ENCODE measurements at places on chromosomes 16 and 17. TPM values are rescaled to one million over a fixed set of nuclear protein-coding genes. Genes with fewer than 3 reads are reported as not detected.

DNA sequence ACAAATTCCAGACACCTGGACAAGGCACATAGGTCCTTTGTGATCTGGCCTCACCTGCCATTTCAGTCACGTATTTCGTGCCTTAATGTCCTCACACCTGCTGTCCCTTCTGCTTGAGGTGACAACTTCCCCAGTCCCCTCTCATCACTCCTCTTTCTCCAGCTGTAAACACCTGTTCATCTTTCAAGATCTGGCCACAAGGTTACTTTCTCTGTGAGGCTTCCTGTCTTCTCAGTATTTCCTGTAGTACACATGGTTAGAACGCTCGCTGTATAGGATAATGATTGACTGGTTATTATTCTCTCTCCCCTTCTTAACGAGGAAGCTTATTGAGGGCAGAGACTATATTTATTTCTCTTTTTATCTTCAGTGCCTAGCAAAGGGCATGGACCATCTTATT, 74.5 kb upstream of the PMFBP1 start:
- DNase-seq = no peak
- H3K4me3 ChIP-seq = no peak overlapping the region
- H3K27me3 ChIP-seq = no peaks in the 10 kb centered on the region
- H3K36me3 ChIP-seq = no peaks in the 10 kb centered on the region

DNA sequence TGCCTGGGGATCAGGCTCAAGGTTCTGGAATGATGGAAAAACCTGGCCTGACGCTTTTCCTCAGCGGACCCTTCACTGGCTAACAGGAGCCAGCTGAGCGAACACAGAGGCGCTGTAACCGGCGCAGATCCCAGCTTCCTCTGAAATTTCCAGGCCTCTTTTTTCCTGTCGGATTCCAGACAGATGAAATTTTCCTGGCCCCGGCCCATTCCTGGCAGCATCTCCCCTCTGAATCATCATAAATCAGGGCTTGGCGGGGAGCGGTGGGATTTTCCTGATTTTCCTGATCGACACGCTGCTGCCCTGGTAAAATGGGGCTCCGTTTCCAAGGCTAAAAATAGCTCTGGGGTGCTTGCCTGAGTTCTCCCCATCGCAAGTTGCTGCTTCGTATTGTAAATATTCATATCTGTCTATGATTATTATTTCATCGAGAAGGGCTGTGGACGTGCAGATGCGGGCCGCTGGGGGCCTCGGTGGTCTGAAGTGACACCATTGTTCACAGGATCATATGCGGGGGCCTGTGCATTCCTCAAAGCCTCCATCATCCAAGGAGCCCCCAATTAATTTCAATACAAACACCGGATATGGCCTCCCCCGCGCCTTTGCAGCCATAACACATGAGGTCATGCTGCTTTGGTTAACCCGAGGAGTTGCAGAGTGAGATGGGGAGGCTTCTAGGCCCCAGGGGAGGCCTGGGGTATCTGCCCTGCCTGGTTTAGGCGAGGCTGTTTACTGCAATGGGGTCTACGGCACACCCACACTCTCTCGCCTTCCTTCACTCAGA, 45.8 kb upstream of the ETV4 start:
- H3K36me3 ChIP-seq = no peaks in the 10 kb centered on the region
- H3K4me3 ChIP-seq = no peak overlapping the region
- DNase-seq = no peak
- H3K27me3 ChIP-seq = no peaks in the 10 kb centered on the region
- H3K4me1 ChIP-seq = peaks cover 2% of the 10 kb centered on the region
- H3K27ac ChIP-seq = peak overlapping the region; percentile 79

GRCh38 chr17:78082988-78083387, 45.6 kb downstream of the TMC6 start:
- no peak overlapping the region for H3K27ac ChIP-seq
- no peak overlapping the region for H3K4me3 ChIP-seq
- H3K4me1 ChIP-seq = no peaks in the 10 kb centered on the region
- peaks cover 97% of the 10 kb centered on the region for H3K36me3 ChIP-seq

The CLEC16A gene
- total RNA-seq = 49.5 TPM

The SLFN11 gene
- total RNA-seq = 65.1 TPM

All from spleen (tissue), 13 donors.